Central memory CD4-positive, alpha-beta T cell (primary cell): ENCODE measurements at places on chromosomes 7 and 10.

GRCh38 chr10:77334501-77334900 is 303.1 kb downstream of the KCNMA1 start:
- DNase-seq = no peak

DNA sequence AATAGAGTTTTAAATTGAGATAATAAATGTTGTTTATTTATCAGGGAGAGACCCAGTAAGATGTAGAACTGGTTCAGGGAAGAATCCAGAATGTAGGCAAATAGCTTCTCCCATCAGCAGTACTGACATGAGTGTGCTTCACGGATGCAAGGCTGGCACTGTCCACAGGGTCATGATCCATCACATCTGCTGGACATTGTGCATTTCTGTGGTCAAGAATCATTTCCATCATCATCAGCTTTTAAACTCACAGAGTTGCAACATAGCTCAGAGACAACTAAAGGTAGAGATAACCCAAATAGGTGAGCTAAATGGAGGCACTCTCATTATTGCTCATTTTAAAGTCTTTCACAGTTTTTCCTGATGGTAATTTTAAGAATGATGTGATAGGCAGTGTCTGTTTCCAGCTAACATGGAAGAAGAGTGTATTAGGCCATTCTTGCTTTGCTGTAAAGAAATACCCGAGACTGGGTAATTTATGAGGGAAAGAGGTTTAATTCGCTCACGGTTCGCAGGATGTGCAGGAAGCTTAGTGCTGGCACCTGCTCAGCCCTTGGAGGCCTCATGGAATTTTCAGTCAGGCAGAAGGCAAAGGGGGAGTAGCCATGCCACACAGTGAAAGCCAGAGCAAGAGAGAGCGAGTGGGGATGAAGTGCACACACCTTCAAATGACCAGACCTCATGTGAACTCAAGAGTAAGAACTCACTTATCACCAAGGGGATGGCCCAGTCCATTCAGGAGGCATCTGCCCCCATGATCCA is 80.8 kb downstream of the INPP5A start:
- DNase-seq = no peak

- DNase-seq = no peak
These were observed 73.9 kb downstream of the EBF3 start for GRCh38 chr10:129890170-129890569.

GRCh38 chr7:127819975-127820731 is 168.2 kb downstream of the SND1 start:
- no peak for DNase-seq

DNA sequence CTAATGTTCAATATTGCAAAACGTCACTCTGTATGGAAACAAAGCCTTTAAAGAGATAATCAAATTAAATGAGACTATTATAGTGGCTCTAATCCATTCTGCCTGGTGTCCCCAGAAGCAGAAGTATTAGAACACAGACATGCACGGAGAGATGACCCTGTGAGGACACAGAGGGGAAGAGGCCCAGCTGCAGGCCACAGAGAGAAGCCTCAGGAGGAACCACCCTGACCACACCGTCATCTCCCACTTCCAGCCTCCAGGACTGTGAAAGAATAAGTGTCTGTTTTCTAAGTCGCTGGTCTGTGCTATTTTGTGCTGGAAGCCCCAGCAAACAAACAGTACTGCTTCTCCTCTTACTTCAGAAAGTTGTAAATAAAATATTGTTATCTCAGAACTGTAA is 283.5 kb upstream of the ADARB2 start:
- DNase-seq = no peak

DNA sequence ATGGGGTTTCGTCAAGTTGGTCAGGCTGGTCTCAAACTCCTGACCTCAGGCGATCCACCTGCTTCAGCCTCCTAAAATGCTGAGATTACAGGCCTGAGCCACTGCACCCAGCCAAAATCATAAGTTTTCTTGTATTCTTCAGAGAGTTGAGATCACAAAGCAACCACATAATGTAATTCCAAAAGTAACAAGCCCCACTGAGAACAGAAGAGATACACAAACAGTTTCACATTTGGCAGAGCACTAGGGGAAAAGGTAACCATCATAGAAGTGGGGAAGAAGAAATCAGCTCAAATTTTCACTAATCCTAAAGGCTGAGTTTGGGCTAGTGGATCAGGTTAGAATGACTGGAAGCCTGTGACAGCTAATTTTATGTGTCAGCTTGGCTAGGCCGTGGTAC is 5.4 kb upstream of the CEP41 start:
- DNase-seq = no peak

- DNase-seq = no peak
These were observed 88.7 kb upstream of the PDGFA start for GRCh38 chr7:608361-608760.

- no peak for DNase-seq
These were observed 59.4 kb downstream of the ST7 start for GRCh38 chr7:117012696-117013095.

DNA sequence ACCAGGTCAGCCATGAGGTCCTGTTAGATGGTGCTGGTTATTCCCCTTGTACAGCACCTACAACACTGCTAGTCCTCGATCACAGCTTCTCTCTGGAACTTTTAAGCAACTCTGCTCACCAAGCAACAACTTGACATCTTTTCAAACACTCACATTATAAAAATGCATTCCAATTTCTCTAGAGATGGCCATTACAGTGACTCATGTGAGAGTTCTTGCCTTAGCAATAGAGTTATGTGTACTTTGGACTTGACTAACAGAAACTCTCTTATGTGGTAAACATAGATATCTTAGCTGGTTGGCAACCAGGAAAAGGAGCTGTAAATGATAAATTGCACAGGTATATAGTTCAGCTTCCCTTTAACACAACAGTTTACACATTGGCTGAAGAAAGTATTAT is 122.2 kb downstream of the PDE1C start:
- no peak for DNase-seq

GRCh38 chr10:69819716-69820506 is 18.2 kb downstream of the COL13A1 start:
- no peak for DNase-seq

GRCh38 chr7:93757426-93757825 is 133.1 kb downstream of the TFPI2 start:
- DNase-seq = no peak

GRCh38 chr10:63972949-63973827 is 452.0 kb downstream of the REEP3 start:
- no peak for DNase-seq

GRCh38 chr7:64775289-64775688 is 18.9 kb upstream of the ZNF138 start:
- no peak for DNase-seq

DNA sequence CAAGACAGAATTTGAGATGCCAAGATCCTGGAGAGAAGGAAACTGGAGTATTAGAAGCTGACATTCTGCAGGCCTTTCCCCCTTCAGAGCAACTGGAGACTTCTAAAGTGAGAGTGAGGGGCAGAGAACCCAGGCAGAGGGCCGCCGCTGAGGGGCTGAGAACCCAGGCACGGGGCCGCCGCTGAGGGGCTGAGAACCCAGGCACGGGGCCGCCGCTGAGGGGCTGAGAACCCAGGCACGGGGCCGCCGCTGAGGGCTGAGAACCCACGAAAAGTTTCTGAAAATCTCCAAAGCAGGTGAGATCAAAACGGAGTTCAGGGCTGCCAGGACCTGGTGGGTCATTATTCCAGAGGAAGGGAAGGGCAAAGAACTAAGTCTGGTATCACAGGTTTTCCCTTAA is 126.2 kb downstream of the DLG5 start:
- DNase-seq = no peak

- DNase-seq = no peak
These were observed 33.7 kb downstream of the PFKP start for GRCh38 chr10:3100856-3101640.

- DNase-seq = no peak
These were observed 70.1 kb downstream of the RNF216 start for GRCh38 chr7:5711409-5711808.

- no peak for DNase-seq
These were observed 67.1 kb downstream of the MTURN start for GRCh38 chr7:30201921-30202320.

DNA sequence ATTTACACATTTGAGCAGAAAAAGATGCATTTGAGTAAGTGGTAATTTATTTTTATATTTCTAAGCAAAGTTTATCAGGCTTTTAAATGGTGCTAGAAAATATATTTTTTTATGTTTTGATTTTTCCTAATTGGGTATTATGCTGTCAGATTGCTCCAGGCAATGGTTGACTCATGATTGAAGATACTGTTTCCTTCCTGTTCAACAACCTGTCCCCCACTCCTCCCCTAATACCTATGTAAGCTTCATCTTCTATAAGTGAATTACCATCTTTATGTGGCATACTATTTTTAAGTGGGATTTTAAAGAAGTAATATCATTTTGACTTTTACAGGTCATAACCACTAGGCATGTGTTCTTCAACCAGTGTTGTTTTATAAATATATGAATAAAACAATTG is 21.4 kb downstream of the TSPAN13 start:
- DNase-seq = no peak

DNA sequence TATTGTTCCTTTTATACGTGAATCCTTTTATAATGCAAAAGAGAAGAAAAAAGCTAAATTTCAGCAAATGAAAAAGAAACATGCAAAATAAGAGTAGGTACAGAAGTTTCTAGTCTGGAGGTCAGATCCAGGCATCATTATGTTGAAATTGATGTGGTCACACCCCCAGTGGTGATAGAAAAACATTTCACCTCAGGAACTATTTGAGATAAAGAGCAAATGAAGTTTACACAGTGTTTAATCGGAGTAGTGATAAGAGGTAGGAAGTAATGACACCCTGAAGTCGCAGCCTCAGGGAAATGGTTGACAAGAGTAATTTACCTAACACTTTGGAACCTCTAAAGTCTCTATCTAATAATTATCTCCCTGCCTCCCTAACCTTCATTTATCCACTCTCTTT is 536.0 kb upstream of the STEAP1 start:
- no peak for DNase-seq

DNA sequence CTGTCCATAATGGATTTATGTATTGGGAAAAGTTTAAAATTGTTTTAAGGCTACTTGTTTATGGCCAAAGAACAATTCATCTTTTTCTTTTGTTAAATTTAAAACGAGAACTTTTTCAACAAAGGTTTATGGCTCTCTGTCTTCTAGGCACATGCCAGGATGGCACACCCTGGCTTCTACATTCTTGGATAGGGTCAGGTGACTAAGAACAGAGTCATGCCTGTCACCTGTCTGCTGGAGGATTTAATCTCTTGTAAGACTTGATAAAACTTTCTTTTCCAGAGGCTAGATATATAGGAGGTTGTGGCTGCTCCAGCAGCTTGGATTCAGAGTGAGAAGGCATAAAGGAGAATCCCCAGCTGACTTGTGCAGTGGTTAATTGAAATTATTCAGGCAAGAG is 915.4 kb downstream of the GATA3 start:
- no peak for DNase-seq

DNA sequence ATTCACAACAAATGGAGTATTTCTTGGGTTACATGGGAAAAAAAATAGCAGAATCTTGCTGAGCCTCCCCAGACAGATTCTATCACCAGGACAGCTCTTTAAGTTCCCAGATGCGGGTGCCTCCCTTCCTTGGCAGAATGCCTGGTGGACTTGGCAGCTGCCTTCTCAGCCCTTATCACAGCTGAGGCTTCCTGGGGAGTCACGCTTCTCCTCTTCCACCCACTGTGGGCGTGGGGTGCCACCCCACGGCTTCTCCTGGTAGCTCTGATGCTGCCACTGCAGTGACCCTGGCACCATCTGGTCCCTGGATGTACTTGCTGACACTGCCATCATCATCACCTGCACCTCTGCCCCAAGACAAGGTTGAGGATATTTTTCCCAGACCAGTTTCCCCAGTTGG is 16.2 kb upstream of the NME8 start:
- no peak for DNase-seq

GRCh38 chr10:109928475-109928891 is 5.2 kb upstream of the XPNPEP1 start:
- no peak for DNase-seq

DNA sequence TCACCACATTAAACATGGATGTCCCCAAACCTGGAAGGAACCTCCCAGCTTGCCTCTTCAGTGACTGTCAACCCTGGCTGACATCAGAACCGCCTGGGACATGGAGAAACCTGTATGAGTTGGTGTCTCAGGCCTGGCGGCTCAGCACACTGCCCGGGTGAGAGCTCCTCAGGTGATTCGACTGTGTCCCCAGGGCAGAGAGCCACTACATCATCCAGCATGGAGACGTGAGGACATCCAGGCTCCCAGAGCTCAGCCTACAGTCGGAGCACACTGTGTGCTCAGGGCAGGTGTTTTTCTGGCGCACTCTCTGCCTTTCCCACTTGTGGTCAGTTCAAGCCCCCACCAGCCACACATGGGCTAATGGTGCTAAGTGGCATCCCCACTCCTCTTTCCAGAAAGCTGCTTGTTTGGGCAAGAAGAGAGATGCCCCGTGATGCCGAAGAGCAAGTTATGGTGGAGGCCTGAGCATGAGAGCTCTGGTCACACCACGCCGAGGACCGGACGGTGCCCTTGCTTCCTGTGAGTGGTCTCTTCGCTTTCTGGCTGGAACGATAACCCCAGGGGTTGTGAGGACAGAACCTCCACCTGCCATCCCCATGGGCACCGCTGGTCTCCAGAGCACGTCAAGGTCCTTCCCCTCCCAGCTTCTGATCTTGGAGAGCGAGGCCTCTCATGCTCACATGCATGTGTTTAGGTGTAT is 38.5 kb downstream of the AMZ1 start:
- DNase-seq = no peak

DNA sequence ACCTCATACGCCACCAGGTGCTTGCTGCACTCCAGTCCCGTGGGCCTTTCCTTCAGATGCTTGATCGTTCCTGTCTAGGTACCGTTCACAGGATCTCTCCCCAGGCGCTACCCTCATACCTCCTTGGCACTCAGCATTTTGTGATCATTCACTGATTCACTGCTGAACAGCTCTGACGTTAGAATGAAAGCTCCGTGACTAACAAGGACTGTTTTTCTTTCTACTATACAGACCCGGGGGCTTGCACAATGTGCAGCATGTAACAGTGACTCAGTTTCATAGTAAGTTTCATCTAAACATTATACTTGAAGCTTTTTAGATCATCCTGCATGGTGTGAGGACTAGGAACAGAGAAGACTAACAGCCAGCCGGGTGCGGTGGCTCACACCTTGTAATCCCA is 20.6 kb downstream of the KIN start:
- DNase-seq = no peak

DNA sequence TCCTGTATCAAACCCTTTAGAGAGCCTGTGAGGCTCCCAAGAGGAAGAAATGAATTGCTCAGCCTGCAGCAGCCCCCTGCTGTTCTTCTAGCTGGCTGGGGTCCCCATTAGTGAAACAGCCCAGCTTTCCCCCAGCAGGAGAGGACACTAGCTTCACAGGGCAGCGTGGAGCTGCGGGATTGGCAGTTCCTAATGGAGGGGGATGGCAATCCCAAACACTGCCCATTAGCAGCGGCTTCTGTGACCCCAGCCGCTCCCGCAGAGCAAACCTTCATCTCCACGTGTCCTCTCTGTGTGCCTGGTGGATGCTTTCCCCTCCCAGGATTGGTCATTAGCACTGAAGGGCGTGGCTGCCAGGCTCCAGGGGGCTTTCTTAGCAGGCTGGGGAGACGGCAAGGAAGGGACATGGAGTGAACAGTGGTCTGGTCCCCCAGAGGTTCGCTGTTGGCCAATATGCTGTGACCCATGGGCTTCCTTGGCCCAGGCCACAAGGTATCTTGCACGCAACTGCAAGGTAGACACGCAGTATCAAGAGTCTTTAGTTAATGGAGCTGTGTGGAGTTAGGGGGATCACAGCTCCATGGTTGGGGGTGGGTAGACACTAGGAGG is 322.5 kb upstream of the ZMIZ1 start:
- DNase-seq = no peak

GRCh38 chr7:7352845-7353244 is 170.5 kb downstream of the C1GALT1 start:
- no peak for DNase-seq

GRCh38 chr10:26357203-26357602 is 80.9 kb upstream of the APBB1IP start:
- no peak for DNase-seq
